Memory B cell (primary cell): ENCODE measurements at places on chromosomes 1 and 21.

GRCh38 chr1:22114083-22115012 lies 28.5 kb downstream of the WNT4 start:
- DNase-seq, result no peak

DNA sequence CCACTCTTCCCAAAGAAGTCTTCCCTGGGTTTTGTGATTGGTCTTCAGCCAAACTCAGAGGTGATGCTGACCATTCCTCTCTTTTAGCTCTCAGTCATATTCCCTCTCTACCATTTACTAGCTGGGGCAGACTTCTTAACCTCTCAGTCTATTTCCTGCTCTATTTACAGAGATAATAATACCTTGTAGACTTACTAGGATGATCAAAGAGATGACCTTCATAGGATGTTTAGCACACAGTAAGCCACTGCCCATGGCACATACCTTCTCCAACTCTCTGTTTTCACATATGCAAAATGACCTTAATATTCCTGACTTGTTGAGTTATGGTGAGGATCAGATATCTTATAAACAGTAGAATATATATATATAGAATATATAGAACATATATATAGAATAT lies 106.2 kb upstream of the L1TD1 start:
- no peak for DNase-seq

DNA sequence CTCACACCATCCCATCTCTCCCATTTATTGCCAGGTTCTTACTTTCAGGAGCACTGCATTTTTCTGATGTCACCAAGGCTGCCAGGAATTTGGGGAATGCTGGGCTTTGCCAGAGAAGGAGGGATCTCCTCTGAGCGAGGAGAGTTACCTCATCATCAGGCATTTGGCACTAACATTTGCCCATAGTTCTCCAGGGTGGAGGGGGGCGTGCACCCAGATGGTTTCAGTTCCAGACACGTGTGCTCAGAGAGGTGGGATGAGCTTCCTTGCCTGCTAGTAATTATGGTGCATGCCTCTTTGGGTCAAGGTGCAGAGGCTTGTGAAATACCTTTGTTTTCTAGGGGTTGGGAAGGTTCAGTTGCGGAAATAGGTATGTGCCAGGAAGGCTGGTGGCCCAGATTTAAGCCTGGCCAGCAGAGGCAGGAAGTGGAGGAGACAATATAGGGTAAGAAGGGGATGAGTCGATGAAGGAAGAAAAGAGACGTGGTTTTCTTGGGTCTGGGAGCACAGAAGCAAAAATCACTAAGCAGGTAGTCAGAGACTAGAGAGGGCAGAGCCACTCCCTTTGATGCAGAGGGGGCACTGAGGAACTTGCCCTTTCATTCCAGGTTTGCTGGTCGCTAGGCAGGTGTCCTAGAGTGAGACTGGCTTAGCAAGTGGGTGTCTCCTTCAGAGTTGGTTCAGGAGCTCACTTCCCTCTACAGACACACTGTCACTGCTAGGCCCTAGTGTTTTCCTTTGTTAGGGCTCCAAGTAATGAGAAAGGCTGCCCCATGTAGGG lies 7.2 kb downstream of the TUFT1 start:
- no peak for DNase-seq

GRCh38 chr21:38039369-38039768 lies 123.1 kb upstream of the KCNJ6 start:
- DNase-seq, result no peak

DNA sequence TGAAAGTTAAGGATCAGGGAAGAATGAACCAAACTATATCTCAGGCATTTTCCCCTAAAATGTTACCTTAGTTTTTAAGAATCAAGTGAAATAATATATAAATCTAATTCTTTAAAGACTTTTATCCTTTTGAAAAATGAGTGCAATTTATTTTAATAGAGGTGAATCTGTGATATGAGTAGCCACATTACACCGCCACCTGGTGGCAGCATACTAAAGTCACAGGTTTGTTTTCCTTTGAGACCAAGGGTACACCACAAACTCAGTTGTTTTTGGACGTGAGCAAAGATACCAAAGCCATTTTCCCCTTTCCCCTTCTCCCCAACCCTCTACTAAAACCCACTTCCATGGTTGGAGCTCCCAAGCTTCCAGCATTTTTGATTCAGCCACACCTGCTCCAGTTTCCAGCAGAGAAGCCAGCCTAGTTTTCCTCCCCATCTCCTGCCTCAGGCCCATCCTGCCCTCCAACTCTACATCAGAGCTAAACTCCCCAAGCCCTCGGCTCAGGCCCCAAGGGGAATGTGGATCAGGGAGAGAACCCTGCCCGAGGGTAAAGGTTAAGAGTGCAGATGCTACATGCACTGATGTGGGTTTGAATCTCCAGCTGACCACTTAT lies 22.9 kb upstream of the LDLRAP1 start:
- DNase-seq, result peak; percentile 54

GRCh38 chr1:90579212-90579802 lies 137.8 kb downstream of the BARHL2 start:
- DNase-seq, result peak; percentile 29

DNA sequence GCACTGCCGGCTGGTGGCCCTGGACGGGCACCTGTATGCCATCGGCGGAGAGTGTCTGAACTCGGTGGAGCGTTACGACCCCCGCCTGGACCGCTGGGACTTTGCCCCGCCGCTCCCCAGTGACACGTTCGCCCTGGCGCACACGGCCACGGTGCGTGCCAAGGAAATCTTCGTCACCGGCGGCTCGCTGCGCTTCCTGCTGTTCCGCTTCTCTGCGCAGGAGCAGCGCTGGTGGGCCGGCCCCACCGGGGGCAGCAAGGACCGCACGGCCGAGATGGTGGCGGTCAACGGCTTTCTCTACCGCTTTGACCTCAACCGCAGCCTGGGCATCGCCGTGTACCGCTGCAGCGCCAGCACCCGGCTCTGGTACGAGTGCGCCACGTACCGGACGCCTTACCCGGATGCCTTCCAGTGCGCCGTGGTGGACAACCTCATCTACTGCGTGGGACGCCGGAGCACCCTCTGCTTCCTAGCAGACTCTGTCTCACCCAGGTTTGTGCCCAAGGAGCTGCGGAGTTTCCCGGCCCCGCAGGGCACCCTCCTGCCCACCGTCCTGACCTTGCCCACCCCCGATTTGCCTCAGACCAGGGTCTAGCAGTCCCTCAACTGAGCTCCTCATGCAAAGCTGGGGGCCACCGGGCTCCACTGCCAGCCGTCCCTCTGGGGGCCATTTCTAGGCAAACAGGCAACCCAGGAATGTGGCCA lies 2.1 kb downstream of the KLHDC7A start:
- no peak for DNase-seq

GRCh38 chr1:24438423-24438901 lies 22.9 kb downstream of the NIPAL3 start:
- no peak for DNase-seq

GRCh38 chr21:36338975-36339374 lies 19.0 kb downstream of the MORC3 start:
- DNase-seq, result no peak

DNA sequence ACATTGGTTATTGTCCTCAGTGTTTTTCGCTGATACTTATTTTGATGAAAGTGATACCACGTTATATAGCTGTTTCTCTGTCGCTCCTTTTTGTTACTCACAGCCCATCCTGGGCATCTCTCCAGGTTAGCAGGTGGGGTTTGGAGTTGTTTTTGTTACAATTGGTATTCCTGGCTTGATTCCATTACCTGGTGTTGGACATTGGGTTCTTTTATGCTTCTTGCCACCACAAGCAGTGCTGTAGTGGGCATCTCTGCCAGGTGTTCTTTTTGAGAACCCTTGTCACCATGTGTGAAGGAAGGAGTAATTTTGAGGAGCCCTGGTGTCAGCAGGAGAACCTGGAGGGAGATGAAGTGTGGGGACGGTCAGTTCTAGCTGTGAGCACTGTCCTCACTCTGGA lies 47.5 kb upstream of the PWP2 start:
- no peak for DNase-seq

- peak; percentile 51 for DNase-seq
Observed at GRCh38 chr1:111219557-111220286, 7.8 kb upstream of the CHI3L2 start.

GRCh38 chr1:111499026-111499785 lies 4.2 kb downstream of the ADORA3 start:
- DNase-seq, result no peak

DNA sequence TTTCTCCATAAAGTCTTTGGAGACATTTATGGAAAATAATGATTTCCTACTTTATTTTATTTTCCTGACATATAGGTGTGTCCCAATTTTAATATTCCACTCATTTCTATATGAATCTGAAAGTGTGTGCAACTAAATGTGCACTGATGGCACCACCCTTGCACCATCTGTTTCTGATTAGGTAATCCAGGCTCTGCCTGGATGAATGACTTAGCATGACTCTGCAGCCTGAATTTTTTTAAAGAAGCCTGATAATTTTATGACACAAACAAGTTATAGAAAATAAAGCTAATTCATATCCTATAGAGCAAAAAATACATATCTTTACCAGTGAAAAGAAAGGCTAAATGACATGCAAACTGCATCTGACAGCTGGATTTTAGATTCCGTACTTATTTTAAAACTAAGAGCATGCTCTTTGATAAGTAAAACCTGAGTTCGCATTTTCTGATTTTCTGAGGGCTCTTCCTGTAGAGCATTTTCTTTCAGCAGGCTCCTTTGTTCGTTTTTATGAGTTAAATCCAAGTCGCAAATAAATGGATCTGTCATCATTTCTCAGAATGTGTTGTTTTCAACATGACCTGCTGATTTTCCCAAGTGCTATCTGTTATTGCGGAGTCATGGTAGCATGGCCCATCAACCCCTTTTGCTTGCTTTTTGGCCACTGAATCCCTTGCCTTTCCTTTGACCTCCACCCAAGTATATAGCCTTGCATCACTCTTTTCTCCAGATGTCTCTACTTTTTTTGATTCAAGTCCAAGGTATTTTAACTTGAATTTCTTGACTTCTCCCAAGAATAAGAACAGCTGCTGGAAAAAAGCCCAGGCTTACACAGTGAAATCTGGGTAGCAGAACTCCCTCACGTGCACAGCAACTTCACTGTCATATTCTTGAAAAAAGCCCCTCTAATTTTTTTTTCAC lies 52.8 kb upstream of the LYPLAL1 start:
- DNase-seq, result no peak

DNA sequence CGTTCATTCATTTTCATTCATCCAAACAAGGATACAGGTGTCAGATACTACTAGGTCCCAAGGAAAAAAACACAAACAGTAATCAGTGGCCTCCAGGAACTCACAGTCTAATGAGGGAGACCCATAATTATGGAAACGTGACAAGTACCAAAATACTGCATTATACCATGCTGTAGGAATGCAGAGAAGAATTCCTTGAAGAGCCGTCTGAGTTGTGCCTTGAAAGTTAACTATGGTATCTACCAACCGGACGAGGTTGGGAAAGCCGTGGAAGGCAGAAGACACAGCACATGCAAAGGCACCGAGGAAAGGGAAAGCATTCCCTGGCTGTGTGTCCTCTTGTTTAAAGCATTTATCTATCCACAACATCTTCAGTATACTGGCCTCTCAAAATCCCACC lies 206.0 kb downstream of the DAB1 start:
- DNase-seq, result no peak

GRCh38 chr1:203475012-203475981 lies at the start of gene PRELP:
PRELP (plus strand) TSS chr1:203475806; CDS start chr1:203483185, 7,379 bp downstream.
- DNase-seq, result no peak

DNA sequence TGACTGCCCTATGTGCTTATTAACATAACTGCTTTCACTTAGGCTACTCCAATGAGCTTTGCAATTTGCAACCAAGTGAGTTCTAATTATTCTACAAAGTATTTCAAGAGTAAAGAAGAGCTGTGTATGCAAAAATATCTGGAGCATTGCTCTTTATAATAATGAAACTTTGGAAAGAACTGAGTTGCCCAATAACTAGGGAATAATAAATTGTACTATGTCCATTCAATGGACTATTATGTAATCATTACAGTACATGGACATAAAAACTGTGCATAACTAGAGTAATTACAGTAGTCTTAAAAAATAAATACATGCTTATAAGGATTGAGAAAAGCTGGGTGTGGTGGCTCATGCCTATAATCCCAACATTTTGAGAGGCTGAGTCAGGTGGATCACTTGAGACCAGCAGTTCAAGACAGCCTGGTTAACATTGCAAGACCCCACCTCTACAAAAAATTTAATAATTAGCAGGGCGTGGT lies 70.3 kb upstream of the JAK1 start:
- DNase-seq, result no peak

DNA sequence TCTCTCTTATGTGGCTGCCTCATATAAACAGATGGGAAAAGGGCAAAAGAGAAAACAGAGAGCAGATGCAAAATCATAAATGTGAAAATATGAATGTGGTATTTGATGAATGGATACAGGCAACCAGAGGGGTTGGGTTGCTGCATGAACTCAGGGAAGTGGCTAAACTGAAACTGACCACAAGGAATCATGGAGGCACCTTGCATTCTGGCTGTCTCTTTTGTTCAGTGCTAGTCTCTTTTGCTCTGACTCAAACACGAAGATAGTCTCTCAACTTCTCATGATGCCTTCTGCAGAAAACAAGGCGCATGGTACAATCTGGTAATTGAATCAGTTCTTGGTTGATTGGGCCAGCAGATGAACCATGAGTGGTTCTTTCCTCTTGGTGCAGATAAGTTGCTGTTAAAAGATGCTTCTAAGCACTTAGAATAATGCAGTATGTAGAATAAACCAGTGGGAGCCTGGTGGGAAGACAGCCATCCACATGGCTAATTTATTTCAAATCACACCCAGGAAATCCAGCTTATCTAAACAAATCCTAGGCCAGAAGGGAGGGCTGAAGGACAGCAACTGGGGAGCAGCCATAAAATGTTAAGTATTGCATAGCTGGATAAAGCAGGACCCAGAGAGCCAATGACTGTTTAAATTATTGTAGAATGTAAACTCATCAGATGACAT lies 64.2 kb downstream of the HLX start:
- DNase-seq, result no peak
